ENCODE measurements at places on chromosomes 1 and 21.

DNA sequence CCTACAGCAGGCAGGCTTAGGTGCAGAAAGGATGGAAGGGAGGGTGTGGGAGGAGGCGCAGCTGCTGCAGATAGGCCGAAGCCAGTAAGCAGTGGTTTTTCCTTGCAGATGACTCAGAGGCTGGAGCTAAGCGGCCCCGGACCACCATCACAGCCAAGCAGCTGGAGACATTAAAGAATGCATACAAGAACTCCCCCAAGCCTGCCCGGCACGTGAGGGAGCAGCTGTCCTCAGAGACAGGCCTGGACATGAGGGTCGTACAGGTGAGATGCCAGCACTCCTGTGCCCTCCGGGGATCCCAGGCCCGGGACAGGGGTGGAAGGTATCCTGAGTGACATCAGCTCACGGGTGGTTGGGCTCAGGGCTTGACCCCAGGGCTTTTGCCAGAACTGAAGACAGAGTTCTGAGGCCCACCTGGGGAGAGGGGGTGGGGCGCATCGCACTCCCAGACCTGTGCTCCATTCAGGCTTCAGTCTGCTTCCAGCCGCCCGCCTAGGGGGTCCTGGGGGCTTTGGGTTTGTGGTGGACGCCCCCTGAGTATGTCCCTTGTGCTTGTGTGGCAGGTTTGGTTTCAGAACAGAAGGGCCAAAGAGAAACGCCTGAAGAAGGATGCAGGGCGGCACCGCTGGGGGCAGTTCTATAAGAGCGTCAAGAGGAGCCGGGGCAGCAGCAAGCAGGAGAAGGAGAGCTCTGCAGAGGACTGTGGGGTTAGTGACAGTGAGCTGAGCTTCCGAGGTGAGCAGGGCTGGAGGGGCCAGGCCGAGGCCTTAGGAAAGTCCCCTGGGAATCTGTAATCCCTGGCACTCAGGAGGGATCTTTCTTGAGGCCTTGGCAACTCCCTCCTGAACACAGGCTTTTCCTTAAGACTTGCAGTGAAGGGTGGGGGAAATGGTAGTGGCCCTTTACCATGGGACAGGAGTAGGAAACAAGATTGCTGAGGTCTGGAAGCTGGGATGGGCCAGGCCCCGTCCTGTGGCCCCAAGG, 41.5 kb downstream of the LHX4 start:
- H3K27ac ChIP-seq, result no peak overlapping the region
- peak overlapping the region; percentile 24 for H3K4me3 ChIP-seq
- peaks cover 2% of the 10 kb centered on the region for H3K36me3 ChIP-seq

DNA sequence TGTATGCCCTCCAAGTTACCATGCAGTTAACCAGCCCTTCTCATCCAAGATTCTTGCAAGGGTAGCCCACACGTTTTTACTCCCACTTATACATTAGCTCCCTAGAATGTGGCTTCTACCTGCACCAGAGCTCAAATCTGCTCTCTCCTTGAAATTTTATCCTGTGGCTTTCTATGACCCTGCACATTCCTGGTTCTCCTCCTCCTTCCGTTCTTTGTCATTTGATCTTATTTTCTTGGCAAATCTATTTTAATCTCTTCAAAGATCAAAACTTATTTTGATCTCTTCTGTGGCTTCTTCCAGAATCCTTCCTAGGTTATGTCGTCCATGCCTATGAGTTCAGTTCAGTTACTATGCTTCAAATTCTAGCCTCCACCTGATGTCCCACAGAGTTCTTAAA, 115.6 kb upstream of the GUCA2B start:
- H3K27me3 ChIP-seq, result no peaks in the 10 kb centered on the region
- no peak overlapping the region for H3K4me3 ChIP-seq
- H3K4me1 ChIP-seq, result peaks cover 8% of the 10 kb centered on the region
- no peak overlapping the region for H3K27ac ChIP-seq
- no peak for DNase-seq
- no peaks in the 10 kb centered on the region for H3K36me3 ChIP-seq

DNA sequence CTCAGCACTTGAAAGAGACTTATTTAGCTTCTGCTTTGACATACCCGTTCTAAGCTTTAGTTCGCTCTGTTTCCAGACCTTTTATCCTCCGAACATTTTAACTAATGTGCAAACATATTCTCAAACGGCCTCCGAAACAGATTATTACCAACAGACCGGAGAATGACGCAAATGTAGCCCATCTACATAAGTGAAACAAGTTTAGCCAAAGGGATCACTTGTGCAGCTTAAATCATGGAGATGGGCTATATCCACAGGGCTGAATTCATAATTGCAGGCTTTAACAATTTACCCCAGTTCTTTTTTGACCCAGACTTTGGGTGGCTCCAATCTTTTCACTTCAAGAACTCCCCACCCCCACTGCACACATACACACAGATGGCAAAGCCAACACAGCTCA, 119.7 kb downstream of the KCNH1 start:
- no peak overlapping the region for H3K4me3 ChIP-seq
- no peaks in the 10 kb centered on the region for H3K27me3 ChIP-seq
- H3K36me3 ChIP-seq, result no peaks in the 10 kb centered on the region

- H3K36me3 ChIP-seq, result no peaks in the 10 kb centered on the region
- H3K4me3 ChIP-seq, result no peak overlapping the region
- no peaks in the 10 kb centered on the region for H3K27me3 ChIP-seq
- H3K27ac ChIP-seq, result no peak overlapping the region
- DNase-seq, result peak; percentile 32
Measured at GRCh38 chr1:203316626-203317093, 11.3 kb downstream of the BTG2 start.

DNA sequence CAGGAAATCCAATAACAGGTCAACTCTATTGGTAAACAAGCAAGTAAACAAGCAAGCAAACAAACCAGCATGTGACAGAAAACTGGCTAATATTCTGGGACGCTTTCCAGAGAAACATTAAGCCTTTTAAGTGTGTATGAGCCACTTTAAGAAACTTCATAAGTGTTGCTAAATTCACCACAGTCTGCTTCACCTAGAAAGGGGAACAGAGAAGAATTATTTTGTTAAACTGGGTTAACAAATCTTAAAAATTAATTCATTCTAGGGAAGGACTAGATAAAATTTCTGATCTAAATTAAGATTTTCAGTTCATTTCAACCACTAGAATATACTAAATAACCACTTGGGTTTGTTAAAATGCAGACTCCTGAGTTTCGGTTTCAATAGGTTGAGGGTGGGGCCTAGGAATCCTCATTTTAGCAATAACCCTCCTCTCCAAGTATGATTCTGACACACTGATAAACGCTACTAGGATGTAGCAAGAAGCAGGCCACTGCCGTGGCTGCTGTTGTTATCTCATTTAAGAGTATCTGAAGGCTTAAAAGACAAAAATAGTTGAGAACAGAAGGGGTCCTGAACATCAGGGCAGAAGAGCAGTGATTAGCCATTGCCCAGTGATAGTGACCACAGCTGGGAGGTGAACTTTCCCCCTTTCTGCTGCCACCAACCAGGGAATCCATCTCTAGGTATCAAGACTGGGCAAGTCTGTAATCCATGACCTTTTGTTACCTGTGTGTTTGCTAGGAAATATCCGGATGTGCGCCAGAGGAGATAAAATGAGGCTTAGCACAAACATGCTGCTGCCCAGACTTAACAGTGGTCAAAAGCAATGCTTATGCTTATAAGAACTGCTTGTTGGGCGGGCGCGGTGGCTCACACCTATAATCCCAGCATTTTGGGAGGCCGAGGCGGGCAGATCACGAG, 11.2 kb downstream of the CREG1 start:
- no peak overlapping the region for H3K4me3 ChIP-seq
- peaks cover 4% of the 10 kb centered on the region for H3K4me1 ChIP-seq
- DNase-seq, result no peak
- H3K27me3 ChIP-seq, result no peaks in the 10 kb centered on the region
- peaks cover 4% of the 10 kb centered on the region for H3K36me3 ChIP-seq

- H3K36me3 ChIP-seq, result no peaks in the 10 kb centered on the region
- DNase-seq, result peak; percentile 61
- no peak overlapping the region for H3K4me3 ChIP-seq
- no peak overlapping the region for H3K27ac ChIP-seq
- H3K27me3 ChIP-seq, result no peaks in the 10 kb centered on the region
Measured at GRCh38 chr1:54564312-54565112, 16.5 kb downstream of the ACOT11 start.

DNA sequence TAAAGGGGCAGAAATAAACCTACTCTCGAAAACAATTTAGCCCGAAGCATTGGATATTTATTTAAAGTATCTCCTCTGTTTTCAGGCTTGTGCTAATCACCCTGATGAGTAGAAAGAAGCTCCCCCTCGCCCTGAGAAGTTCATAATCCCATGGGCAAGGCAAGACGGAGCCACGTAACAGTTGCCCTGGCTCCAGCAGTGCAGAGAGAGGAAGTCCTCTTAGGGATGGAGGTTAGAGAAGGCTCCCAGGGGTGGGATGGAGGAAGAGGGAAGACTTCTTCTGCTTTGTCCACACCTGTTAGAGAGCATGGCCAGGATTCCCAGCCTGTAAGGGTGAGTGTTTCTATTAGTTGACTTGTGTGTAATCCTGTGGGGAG, 3.4 kb upstream of the GPR25 start:
- H3K27me3 ChIP-seq, result no peaks in the 10 kb centered on the region
- no peaks in the 10 kb centered on the region for H3K4me1 ChIP-seq
- H3K36me3 ChIP-seq, result peaks cover 3% of the 10 kb centered on the region
- H3K27ac ChIP-seq, result no peak overlapping the region

DNA sequence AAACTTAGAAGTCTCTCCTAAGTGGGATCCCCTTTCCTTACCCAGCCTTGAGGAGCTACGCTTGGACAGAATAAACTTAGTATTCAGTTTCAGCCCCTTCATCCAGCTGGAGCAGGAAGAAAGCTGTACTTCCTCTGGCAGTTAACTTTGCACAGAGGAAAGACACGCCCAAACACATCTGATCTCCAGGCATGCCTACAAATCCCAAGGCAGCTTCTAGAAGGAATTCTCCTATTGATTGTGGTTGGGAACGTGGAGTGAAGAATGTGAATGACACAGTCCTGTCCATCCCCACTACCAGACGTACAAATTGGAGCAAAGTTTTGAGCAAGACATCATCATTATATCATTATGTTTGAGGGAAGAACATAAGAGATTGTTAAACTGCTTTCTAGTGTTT, 6.6 kb upstream of the AK4 start:
- H3K36me3 ChIP-seq, result no peaks in the 10 kb centered on the region
- no peak overlapping the region for H3K4me3 ChIP-seq
- peaks cover 3% of the 10 kb centered on the region for H3K27me3 ChIP-seq
- no peak overlapping the region for H3K27ac ChIP-seq

DNA sequence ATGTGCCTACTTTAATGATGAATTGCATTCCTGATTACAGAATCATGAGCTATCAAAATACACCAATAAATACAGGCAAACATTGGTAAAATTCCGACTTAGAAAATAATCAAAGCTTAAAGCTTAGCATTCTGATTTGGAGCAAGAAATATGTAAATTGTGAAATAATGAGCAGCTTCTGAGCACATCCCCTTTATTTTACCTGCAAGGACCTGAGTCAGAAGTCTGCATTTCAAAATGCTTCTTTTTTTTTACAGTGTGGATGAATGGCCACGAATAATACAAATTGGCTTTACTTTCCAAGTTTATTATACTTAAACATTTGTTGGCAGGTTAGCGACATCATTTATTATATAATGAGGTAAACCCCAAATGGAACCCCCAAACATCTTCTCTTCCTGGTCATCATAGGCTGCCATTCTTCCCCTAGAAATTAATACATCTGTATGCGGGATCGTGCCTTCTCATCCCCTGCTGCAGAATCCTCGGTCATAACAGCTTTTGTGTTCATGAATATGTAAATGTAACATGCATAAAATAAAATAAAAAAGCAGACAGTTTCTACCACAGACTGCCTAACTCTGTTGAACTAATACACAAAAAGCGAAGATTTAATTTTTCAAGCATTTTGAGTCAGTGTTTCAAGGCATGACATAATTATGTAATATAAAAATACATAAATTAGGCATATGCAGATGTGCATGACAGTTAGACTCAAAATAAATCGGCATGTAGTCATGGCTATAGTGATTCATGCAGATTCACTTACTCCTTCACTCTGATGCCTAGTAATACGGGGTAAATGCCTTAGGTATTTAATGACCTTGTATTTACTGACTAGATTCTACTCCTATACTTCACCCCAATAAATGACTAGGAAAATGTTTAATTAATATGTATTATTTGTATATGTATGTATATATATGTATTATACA, 339.7 kb downstream of the USP25 start:
- no peaks in the 10 kb centered on the region for H3K36me3 ChIP-seq
- no peak for DNase-seq
- peaks cover 3% of the 10 kb centered on the region for H3K4me1 ChIP-seq
- no peak overlapping the region for H3K27ac ChIP-seq
- no peak overlapping the region for H3K4me3 ChIP-seq

GRCh38 chr1:237799762-237800474, 90.8 kb downstream of the ZP4 start:
- H3K27ac ChIP-seq, result no peak overlapping the region
- peak; percentile 72 for DNase-seq
- no peaks in the 10 kb centered on the region for H3K36me3 ChIP-seq
- no peaks in the 10 kb centered on the region for H3K27me3 ChIP-seq
- no peak overlapping the region for H3K4me3 ChIP-seq
- no peaks in the 10 kb centered on the region for H3K4me1 ChIP-seq

- no peak for DNase-seq
- H3K36me3 ChIP-seq, result peaks cover 5% of the 10 kb centered on the region
- H3K27ac ChIP-seq, result no peak overlapping the region
- H3K27me3 ChIP-seq, result peaks cover 18% of the 10 kb centered on the region
- H3K4me1 ChIP-seq, result peaks cover 14% of the 10 kb centered on the region
- H3K4me3 ChIP-seq, result no peak overlapping the region
Measured at GRCh38 chr1:41379738-41380130, 18.5 kb downstream of the FOXO6 start.

- H3K36me3 ChIP-seq, result peaks cover 8% of the 10 kb centered on the region
- H3K4me1 ChIP-seq, result no peaks in the 10 kb centered on the region
- H3K4me3 ChIP-seq, result peak overlapping the region; percentile 24
Measured at GRCh38 chr1:180270530-180271271, 40.6 kb downstream of the LHX4 start.

DNA sequence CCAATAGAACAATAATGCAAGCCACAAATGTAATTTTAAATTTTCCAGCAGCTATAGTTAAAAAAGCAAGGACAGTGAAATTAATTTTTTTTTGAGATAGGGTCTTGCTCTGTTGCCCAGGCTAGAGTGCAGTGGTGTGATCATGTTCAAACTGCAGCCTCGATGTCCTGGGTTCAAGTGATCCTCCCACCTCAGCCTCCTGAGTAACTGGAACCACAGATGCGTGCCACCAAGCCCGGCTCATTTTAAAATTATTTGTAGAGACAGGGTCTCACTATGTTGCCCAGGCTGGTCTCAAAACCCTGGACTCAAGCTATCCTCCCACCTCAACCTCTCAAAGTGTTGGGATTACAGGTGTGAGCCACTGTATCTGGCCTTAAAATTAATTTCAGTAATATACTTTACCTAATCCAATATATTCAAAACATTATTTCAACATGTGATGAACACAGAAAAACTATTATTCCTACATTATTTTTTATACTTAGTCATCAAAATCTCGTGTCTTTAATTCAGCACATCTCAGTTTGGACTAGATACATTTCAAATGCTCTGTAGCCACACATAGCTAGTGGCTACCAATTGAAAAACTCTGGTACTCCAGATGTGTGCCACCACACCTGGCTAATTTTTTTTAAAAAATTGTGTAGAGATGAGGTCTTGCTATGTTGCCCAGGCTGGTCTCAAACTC, 10.8 kb upstream of the ID3 start:
- no peaks in the 10 kb centered on the region for H3K36me3 ChIP-seq
- no peak for DNase-seq
- H3K27me3 ChIP-seq, result no peaks in the 10 kb centered on the region
- peaks cover 23% of the 10 kb centered on the region for H3K4me1 ChIP-seq
- no peak overlapping the region for H3K27ac ChIP-seq
